SK-N-SH (cell line): ENCODE measurements at places on chromosomes 11 and 22. TPM values are rescaled to one million over a fixed set of nuclear protein-coding genes. Genes with fewer than 3 reads are reported as not detected.
A peak's percentile ranks its signal among the peaks of the same experiment; 100 is the strongest.

Gene MMP10
- 1.4 and 2.2 TPM in 2 replicates for polyA plus RNA-seq

Gene PNPLA5
- not detected in 2 replicates for polyA plus RNA-seq

Gene DLG2
- 0.21 and 0.31 TPM in 2 replicates for polyA plus RNA-seq

Gene LUZP2
- 0.03 and 0.06 TPM in 2 replicates for polyA plus RNA-seq

Gene TRIM29
- 0.03 TPM in 1 of 2 replicates, not detected in the other for polyA plus RNA-seq

GRCh38 chr11:66071381-66071801 is 1.3 kb downstream of the PACS1 start:
- no peak for DNase-seq
- peaks cover 46% of the 10 kb centered on the region for H3K36me3 ChIP-seq
- H3K27me3 ChIP-seq, result no peaks in the 10 kb centered on the region
- peaks cover 30% of the 10 kb centered on the region for H3K4me1 ChIP-seq
- peak overlapping the region; percentile 94 for H3K27ac ChIP-seq

GRCh38 chr11:8937159-8937558 is 4.4 kb upstream of the C11orf16 start:
- no peak for DNase-seq
- no peak overlapping the region for H3K4me3 ChIP-seq
- H3K4me1 ChIP-seq, result 0 out of 2 replicates have a peak, but pooled peaks cover 4% of the 10 kb centered on the region
- no peaks in the 10 kb centered on the region for H3K36me3 ChIP-seq

DNA sequence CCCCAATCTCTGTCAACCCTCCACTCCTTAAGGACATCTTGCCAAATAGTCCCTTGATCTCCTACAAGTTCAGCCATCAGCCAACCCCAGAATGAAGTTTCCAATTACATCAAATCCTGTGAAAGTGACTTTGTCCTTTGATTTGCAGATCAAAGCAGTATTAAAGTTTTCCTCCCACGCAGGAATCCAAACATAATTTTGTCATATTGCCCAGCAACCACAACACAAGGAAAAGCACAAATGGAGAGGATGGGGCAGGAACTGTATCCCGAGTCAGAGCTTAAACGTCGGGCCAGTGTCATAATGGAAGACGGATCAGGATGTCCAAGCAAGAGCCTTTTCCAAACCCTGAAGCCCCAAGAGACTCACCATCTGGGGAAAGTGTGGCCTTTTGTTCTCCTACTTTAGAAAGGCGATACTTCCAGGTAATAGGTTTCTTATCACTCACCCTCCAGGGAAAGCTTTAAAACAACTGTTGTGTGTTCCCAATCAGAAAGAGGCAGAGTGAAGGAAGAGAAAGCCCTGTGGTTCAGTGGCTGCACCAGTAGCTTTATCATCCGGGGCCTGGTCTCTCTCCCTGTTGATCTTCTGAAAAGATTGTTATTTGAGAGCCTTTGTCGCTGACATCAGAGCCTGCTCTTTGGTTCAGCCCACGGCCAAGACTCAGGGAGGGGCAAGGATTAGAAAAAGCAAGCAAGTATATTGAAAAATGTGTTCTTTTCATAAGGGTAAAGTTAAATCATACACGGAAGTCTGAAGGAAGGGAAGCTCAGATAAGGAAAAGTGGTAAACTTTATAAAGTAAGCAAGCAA is 41.7 kb downstream of the EXPH5 start:
- peaks cover 4% of the 10 kb centered on the region; the same call in 1 of the 2 replicates for H3K4me1 ChIP-seq
- H3K4me3 ChIP-seq, result no peak overlapping the region
- DNase-seq, result no peak
- H3K36me3 ChIP-seq, result no peaks in the 10 kb centered on the region
- H3K27me3 ChIP-seq, result no peaks in the 10 kb centered on the region

DNA sequence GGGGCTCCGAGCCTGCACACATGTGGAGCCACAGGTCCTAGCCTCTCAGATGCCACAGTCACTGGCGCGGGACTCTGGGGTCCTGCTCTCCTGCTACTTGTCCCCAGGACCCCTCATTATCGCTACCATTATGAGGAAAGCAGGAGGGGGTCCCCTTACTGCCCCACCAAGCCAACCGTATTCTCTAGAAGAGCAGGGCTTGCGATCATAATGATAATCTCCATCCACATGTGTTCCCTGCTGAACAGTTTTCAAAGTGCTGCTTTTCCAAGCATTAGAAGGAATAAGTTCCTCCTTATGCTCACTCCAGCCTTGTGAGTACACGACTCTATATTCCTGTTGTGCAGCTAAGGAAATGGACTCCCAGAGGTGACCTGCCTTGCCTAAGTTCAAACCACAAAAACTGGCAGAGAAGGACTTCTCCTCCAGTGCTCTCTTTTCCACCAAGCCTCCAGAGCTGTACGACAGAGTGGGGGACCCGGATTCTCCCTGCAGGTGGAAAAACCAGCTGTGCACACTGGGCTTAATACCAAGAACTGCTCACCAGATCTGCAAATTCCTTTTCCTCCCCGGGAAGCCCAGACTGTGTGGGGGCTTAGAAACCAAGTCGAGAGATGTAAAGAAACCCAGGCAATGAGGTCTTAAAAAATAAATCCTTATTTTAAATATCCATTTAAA is 92.8 kb upstream of the DRD2 start:
- H3K4me1 ChIP-seq, result no peaks in the 10 kb centered on the region
- DNase-seq, result no peak
- no peaks in the 10 kb centered on the region for H3K36me3 ChIP-seq
- H3K27ac ChIP-seq, result no peak overlapping the region
- H3K27me3 ChIP-seq, result no peaks in the 10 kb centered on the region

DNA sequence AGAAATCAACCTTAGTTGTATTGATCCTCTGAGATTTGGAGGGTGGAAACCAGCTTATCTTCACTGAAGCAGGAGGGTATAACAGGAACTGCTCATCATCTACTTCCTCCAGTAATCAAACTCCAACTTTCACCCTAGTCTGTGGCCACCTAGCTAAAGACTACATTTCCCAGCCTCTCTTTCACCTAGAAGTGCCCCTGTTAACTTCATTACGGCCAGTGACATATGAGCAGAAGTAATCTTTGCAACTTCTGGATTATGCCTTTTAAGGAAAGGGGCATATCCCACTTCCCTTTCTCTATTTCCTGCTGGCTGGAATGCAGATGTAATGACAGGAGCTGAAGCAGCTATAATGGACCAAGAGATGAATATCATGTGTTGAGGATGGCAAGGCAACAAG is 7.6 kb upstream of the VPS37C start:
- peaks cover 10% of the 10 kb centered on the region; the same call in 1 of the 2 replicates for H3K27me3 ChIP-seq
- no peaks in the 10 kb centered on the region for H3K4me1 ChIP-seq
- DNase-seq, result no peak
- H3K4me3 ChIP-seq, result no peak overlapping the region
- H3K27ac ChIP-seq, result no peak overlapping the region

DNA sequence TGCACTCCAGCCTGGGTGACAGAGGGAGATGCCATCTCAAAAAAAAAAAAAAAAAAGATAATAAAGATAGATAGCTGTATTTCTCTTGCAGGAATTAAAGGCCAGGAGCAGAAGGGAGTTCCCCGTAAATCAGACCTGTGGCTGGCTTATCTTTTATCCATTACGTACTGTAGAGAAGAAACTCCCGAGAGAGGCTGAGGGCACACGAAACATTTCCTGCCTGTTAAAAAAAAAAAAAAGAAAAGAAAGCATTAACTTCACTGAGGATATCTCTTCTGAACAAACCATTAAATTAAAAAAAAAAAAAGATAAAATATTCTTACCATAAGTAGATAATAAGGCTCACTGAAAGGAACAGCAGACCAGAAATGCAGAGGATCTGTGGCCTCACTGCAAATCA is 22.5 kb downstream of the P4HA3 start:
- peak overlapping the region; percentile 83 for H3K27ac ChIP-seq
- no peaks in the 10 kb centered on the region for H3K36me3 ChIP-seq
- H3K4me3 ChIP-seq, result no peak overlapping the region
- no peaks in the 10 kb centered on the region for H3K27me3 ChIP-seq
- no peaks in the 10 kb centered on the region for H3K4me1 ChIP-seq
- no peak for DNase-seq

DNA sequence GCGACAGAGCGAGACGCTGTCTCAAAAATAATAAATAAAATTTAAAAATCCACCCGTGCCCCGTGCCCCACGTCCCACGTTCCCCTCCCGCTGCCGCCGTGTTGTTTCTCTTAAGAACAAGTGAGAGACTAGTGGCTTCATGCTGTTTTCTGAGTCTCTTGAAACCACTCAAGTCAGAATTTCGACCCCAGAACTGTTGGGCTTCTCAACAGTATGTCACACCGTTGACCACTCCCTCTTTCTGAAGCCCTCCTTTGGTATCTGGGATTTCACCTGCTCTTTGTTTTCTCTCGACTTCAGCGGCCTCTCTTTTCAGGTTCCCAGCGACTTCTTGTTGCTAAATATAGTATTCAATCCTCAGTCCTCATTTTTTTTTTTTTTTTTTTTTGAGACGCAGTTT is 974 bp downstream of the PPIL2 start:
- peak overlapping the region; percentile 72 for H3K4me3 ChIP-seq
- DNase-seq, result no peak
- H3K4me1 ChIP-seq, result no peaks in the 10 kb centered on the region
- H3K27me3 ChIP-seq, result no peaks in the 10 kb centered on the region
- peak overlapping the region; percentile 86; the same call in 1 of the 2 replicates for H3K27ac ChIP-seq

GRCh38 chr11:103970701-103971249 is 65.7 kb upstream of the DDI1 start:
- H3K4me1 ChIP-seq, result no peaks in the 10 kb centered on the region
- no peak for DNase-seq
- H3K4me3 ChIP-seq, result no peak overlapping the region
- H3K27me3 ChIP-seq, result no peaks in the 10 kb centered on the region
- H3K27ac ChIP-seq, result no peak overlapping the region

DNA sequence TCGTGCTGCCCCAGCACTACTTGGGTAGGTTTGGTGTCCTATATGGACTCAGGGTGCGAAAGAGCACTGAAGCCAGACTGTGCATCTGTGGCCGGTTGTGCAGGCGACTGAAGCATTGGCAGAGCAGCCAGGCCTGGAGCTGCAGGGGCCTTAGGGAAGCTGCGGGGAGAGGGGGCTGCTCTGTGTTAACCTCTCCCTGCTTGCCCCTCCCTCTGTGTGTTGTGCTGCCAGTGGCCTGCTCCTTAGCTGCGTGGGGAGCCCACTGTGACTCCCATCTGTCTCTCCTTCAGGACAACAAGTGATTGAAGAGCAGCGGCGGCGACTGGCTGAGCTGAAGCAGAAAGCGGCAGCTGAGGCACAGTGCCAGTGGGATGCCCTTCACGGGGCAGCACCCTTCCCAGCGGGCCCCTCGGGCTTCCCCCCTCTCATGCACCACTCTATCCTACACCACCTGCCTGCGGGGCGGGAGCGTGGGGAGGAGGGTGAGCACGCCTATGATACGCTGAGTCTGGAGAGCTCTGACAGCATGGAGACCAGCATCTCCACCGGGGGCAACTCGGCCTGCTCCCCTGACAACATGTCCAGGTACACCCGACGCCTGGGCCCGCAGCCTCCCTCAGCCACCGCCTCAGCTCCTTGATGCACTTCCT is 34.3 kb downstream of the TREH start:
- no peak overlapping the region for H3K4me3 ChIP-seq
- peaks cover 80% of the 10 kb centered on the region for H3K36me3 ChIP-seq
- H3K27me3 ChIP-seq, result no peaks in the 10 kb centered on the region
- H3K27ac ChIP-seq, result no peak overlapping the region

- no peak for DNase-seq
- H3K4me1 ChIP-seq, result no peaks in the 10 kb centered on the region
- H3K27ac ChIP-seq, result no peak overlapping the region
- no peak overlapping the region for H3K4me3 ChIP-seq
- H3K36me3 ChIP-seq, result no peaks in the 10 kb centered on the region
Observed at GRCh38 chr22:27159716-27160295, 502.4 kb downstream of the MIAT start.

DNA sequence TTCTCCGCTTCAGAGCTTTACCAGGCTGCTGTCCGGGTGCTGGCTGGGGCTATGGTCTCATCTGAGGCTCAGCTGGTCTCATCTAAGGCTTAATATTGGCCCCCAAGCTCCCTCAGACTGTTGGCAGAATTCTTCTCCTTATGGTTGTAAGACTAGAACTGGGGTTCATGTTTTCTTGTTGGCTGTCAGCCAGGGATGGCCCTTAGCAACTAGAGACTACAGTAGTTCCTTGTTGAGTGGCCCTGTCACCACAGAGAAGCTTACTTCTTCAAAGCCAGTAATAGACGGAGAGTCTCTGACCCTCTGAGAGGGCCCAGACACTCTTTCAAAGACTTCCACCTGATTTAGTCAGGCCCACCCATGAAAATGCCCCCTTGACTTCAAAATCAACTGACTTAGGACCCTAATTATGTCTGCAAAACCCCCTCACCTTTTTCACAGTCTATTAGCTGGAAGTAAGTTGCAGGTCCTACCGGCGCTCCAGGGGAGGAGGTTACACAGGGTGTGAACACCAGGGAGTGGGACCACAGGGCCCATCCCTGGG is 24.2 kb upstream of the TREH start:
- no peaks in the 10 kb centered on the region for H3K36me3 ChIP-seq
- DNase-seq, result no peak
- no peaks in the 10 kb centered on the region for H3K4me1 ChIP-seq

DNA sequence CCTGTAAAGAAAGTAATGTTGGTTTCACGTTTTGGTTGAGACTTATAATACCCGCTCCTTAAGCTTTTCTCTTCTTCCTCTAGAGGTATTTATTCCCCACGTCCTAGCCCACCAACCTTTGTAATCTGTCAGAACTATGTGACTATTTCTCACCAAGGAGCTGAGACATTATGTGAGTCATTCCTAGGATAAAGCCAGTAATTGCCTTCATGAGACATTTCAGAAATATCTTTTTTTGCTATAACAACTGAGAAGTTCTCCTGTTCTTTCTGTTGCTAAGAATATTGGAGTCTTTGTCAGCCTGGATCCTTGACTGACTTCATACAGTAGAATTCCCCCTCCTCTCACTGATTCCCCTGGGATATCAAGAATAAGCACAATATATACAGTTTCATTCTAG is 1497.0 kb upstream of the TENM4 start:
- H3K27ac ChIP-seq, result no peak overlapping the region
- no peaks in the 10 kb centered on the region for H3K4me1 ChIP-seq
- DNase-seq, result no peak
- H3K4me3 ChIP-seq, result no peak overlapping the region

DNA sequence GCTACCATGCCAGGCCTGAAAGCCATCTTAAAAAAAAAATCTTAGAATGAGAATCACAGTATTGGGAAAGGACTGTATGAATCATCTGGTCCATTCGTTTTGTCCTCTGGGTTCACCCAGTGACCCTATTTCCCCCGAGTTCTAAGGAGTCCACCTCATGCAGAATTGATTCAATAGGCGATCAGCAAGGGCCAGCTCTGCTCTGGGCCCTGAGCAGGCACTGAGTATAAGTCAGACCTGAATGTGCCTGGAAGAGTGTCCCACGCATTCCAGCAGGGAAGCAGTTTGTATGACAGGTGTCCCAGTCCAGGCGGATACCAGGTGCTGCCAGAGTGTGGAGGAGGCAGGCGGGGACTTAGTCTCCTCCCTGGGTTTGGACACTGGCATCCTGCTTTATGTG is 883 bp upstream of the HMOX1 start:
- no peak overlapping the region for H3K27ac ChIP-seq
- peaks cover 12% of the 10 kb centered on the region; the same call in 1 of the 2 replicates for H3K4me1 ChIP-seq
- H3K27me3 ChIP-seq, result no peaks in the 10 kb centered on the region

DNA sequence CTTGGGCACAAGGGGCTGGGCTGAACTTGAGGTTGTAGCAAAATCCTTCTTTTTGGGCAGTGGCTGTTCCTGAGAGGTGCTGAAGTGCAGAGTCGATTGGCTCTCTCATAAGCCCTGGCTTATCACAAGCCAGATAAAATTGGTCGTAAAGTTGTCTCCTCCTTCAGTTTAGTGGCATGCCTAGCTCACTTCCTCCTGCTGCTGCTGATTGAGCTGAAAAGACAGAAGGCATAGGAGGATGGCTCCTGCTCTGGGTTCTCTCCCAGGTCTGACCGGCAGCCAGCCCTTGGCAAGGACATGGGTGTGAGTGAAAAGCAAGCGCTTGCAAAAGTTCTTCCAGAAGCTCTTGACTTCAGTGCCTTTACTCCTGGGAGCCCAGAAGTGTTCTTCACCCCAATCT is 83.9 kb downstream of the LDLRAD3 start:
- H3K4me3 ChIP-seq, result no peak overlapping the region
- DNase-seq, result no peak
- H3K27ac ChIP-seq, result no peak overlapping the region
- peaks cover 12% of the 10 kb centered on the region for H3K4me1 ChIP-seq
- H3K36me3 ChIP-seq, result no peaks in the 10 kb centered on the region
